ENCODE measurements at places on chromosomes 6 and 20.

- DNase-seq, result no peak
Observed at GRCh38 chr6:113674075-113674474, 183.1 kb upstream of the MARCKS start.

GRCh38 chr6:16639684-16640480 is 121.4 kb downstream of the ATXN1 start:
- no peak for DNase-seq

DNA sequence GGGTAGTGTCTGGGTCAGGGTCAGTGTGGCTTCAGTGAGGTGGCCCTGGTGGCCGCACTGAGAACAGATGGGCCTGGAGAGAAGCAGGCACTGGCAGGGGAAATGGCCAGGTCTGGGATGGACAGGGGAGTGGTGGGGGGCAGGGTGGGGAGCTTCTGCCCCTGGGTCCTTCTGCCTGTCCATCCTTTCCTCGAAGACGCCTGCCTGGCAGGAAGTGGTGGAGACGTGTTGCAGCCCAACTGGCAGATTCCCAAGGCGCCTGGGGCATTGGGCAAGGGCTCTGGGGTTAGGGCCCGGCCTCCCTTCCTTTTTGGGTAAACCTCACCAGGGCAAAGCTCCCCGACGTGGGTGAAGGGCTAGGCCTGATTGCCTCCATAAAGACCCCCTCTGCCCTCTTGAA is 10.4 kb downstream of the SRC start:
- DNase-seq, result no peak

- no peak for DNase-seq
Observed at GRCh38 chr6:98945311-98946115, 2.2 kb downstream of the FBXL4 start.
